Kidney glomerular epithelial cell (primary cell): ENCODE measurements at places on chromosomes 1 and 21.
A peak's percentile ranks its signal among the peaks of the same experiment; 100 is the strongest.

- no peak for DNase-seq
These were observed 5.0 kb downstream of the HPDL start for GRCh38 chr1:45331436-45332345.

GRCh38 chr1:17957588-17958267 lies 149.9 kb upstream of the IGSF21 start:
- DNase-seq = no peak

GRCh38 chr1:232012773-232013386 lies 386.3 kb downstream of the DISC1 start:
- DNase-seq = no peak

DNA sequence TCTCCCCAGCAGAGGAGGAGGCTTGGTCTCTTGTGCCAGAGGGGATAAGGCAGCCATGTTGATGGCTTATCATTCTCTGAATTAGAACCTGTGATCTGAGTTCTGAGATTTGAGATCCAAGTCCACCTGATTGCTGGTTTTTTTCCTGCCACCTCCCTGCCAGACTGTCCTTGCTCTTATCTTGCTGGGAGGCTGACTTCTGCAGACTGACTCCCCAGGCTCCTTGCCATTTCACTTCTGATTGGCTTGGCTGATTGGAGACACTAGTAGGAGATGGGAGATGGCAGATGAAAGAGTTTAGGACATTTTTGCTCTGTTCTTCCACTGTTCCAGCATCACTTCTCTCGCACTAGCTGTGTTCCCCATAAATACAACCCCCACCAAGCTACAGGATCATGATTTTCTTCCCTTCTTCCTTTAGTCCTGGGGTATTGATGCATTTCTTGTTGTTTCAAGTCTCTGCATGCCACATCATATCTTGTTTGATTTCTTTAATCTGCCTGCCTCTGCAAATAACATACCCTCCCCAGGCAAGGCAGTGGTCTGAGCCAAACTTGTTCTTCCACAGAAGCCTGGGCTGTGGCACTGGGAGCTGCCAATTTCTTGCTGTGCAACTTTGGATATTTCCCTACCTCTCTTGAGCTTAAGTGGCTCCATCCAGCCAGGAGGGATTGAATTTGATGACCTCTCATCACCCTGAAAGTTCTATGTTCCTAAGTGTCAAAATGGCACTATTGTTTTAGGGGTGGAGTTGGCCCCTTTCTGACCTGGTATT lies 963 bp upstream of the CYP4B1 start:
- no peak for DNase-seq

DNA sequence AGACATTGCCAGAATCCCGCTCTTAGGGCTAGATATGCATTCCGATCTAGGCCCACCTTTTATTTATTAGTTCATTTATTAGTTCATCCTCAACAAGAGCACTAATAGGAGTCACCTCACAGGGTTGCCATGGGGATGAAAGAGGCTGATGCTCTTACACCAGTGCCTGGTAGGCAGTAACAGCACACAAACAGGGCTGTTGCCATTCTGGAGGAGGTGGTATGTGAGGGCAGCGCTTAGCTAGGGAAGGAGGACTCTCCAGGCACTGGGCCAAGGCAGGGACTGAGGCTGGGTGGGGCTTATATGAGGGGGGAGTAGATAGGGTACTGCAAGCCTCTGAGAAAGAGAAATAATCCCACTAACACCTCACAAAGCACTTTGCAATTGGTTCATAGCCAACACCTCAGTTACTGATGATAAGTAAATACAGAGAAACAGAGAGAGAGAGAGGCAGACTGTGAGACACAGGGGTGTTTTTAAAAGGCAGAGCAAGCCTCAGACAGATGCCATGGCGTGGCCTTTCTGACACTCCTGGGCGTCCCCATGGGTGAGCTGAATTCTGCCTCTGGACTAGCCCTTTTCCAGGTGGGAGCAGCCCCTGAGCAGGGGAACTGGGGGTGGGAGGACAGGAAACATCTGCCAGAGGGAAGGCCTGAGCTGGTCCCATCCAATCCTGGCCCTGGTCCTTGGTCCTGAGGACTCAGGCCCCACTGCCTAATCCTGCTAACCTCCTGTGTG lies 5.9 kb downstream of the FCGR2A start:
- DNase-seq = no peak

GRCh38 chr1:231020139-231020601 lies 19.9 kb downstream of the FAM89A start:
- DNase-seq = no peak

DNA sequence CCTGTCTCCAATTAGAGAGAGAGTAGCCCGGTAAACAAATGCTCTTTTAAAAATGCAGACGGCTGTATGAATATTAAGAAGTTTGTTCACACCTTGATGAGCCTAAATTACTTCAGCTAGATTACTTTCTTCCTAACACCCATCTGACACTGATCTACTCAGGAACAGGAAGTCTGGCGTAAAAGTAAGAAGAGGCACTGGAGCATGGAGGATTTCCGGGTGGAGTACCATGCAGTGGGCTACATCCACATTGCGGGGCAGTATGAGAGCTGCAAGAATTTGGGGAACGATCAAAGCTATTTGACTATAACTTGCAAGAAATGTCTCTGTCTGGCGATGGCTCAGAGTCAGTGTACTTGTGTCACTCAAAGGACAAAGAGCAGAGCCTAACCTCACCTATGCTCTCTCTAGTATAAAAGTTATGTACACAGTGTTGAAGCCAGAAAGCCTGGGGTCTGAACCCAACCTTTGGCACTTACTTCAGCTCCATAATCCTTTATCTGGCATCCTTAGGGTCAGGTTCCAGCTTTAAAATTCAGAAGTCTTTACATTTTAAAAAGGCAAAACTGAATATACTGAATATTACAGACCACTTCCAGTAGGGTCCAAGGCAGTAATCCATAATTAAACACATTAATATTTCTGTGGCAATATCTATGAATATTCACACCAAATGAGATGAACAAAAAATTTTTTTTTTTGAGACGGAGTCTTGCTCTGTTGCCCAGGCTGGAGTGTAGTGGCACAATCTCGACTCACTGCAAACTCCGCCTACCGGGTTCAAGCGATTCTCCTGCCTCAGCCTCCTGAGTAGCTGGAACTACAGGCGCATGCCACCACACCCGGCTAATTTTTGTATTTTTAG lies 7.9 kb upstream of the GNPAT start:
- no peak for DNase-seq

- DNase-seq = no peak
These were observed 5.2 kb upstream of the FTCD start for GRCh38 chr21:46160657-46160906.

DNA sequence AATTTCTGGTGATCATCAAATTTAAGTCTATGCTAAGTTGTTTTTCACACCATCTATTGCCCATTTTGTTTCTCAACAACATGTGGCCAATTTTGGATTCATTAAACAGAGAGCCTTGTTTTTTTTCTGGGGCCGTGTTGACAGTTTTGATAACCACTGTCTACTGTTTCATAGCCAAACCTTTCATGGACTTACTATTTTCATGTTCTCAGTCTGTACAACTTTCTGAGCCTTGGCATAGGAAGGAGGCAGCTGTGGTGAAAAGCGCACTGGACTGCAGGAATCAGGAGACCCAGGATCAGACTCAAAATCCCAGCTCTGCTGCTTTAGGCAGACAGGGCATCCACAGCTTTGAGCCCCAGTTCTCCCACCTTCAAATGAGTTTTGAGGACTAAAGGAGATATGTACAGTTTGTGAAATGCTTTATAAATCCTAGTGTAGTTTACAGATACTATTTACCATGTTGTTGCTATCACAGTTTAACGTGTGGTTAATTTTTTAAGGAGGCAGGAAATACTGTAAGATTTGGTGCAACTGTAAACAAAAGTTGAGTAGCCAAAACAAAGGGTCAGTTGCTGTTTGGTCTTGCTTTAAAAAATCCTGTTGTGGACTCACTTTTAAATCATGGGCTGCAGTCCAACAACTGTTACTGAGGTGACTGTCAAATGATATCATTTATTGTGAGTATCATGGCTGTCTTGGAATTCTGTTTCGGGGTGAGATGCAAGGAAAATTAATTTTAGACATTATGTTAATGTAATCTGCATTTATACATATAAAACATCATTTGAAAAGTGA lies 2.9 kb downstream of the MACO1 start:
- DNase-seq = no peak

GRCh38 chr1:26408604-26409003 lies 2.0 kb upstream of the LIN28A start:
- DNase-seq = peak; percentile 45

- DNase-seq = no peak
These were observed 13.8 kb upstream of the MPZL1 start for GRCh38 chr1:167707942-167708341.

GRCh38 chr1:166129006-166129405 lies 37.8 kb downstream of the FAM78B start:
- no peak for DNase-seq

DNA sequence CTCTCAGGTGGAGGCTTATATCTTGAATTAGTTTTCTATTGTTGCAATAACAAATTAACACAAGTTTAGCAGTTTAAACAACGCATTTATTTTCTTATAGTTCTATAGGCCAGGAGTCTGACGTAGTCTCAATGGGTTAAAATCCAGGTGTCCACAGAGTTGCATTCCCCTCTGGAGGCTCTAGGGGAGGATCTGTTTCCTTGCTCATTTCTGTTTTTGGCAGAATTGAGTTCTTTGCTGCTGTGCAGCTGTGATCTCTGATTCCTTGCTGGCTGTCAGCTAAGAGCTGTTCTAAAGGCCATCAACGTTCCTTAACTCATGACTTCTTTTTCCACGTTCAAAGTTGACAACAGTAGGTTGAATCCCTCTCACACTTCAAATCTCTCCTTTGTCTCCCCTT lies 31.8 kb downstream of the S100A10 start:
- no peak for DNase-seq

DNA sequence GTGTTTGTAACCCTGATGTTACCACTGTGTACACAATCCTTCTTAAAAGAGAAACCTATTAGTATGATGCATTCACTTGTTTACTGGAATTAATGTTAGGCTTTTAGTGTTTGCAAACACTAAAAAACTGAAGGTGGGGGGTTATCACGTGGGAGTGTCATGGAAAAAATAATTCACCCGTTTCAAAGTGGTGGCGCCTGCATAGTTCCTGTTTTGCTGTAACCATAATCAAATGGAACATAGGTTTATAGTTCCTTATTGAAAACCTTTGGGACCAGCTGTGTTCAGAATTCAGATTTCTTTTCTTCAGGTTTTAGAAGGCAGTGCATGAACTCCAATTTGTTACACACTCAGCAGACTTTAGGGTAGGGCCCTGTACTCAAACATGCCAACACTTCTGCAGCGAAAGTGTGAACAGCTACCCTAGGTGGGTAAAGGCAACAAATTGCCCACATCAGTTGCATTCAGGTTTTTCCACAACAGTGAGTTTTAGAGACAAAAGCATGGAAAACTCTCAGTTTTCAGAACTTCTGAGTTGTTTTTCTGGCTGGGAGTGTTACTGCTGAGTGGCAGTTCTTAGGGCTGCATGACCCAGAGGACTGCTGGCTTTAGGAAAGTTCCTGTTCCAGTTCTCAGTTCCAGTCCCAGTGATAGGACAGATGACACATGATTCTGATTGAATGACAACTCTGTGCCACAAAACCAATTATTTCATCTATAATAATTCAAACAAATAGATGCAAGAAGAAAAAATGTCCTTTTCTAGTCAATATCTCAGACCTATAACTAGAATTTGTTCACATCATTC lies 29.1 kb upstream of the IVNS1ABP start:
- DNase-seq = no peak

GRCh38 chr1:82785268-82785790 lies 984.6 kb downstream of the ADGRL2 start:
- DNase-seq = no peak

- no peak for DNase-seq
These were observed 52.7 kb downstream of the VWA5B1 start for GRCh38 chr1:20343149-20343937.

GRCh38 chr21:36700295-36700970 lies 1.5 kb downstream of the SIM2 start:
- no peak for DNase-seq

DNA sequence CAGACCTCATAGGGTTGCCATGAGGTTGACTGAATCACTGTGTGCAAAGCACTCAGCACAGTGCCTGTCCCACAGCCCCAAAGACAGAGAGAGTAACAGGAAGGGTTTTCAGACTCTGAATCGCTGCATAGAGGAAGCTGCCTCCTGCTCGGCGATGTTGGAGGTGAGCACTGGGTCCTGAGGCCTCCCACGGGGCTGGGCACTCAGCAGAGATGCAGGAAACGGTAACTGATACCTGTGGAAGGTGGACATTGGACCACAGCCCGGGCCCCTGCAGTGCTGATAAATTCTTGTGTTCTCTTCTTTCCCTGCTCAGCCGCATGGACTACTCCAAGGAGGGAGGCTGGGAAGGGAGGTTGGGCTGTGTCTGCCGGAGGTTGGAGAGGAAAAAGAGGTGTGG lies 389.7 kb downstream of the PTPRU start:
- no peak for DNase-seq

- DNase-seq = no peak
These were observed 32.2 kb downstream of the ETS2 start for GRCh38 chr21:38837806-38838461.

DNA sequence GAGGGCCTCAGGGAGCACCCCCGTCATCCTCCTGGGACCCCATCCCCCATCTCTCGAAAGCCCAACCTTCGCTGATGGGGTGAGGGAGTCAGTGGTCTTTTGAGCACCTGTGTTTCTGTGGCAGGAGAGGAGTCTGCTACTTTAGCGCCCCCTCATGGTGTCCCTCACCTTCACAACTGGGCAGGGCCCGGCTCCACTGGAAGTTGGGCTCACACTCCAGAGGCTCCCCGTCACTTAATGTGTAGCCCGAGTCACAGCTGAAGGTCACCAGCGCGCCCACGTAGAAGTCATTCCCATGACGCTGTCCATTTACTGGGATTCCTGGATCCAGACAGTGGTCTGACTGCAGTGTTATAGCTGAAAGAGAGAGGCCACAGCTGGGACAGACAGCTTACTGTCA lies 139.5 kb upstream of the HMGB4 start:
- no peak for DNase-seq

DNA sequence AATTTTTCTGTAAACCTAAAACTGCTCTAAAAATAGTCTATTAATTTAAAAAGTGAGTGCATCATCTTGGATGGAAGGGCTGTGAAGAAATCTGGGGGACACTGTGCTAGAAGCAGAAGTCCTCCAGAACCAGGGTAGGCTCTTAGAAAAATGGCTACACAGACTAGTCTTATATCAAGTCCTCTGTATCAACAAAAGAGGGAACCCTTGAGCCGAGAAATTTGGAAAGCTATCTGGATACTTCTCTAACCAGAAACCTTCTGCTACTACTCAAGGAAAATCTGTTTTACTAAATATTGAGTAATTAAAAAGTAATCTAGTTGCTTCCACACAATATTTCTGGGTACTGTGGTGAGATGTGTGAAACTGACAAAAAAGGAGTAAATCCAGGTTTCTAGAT lies 92.1 kb downstream of the WDR3 start:
- no peak for DNase-seq

GRCh38 chr1:3491291-3492246 lies 37.1 kb downstream of the ARHGEF16 start:
- DNase-seq = peak; percentile 45

GRCh38 chr1:247465796-247466195 lies 7.9 kb upstream of the OR2B11 start:
- DNase-seq = no peak

GRCh38 chr1:195376190-195376589 lies 1232.0 kb downstream of the KCNT2 start:
- no peak for DNase-seq

GRCh38 chr21:38714999-38715398 lies 90.7 kb upstream of the ETS2 start:
- DNase-seq = no peak
